ENCODE measurements at places on chromosomes 11 and 22.

GRCh38 chr11:85595285-85595884 lies 31.8 kb downstream of the DLG2 start:
- no peak for DNase-seq

DNA sequence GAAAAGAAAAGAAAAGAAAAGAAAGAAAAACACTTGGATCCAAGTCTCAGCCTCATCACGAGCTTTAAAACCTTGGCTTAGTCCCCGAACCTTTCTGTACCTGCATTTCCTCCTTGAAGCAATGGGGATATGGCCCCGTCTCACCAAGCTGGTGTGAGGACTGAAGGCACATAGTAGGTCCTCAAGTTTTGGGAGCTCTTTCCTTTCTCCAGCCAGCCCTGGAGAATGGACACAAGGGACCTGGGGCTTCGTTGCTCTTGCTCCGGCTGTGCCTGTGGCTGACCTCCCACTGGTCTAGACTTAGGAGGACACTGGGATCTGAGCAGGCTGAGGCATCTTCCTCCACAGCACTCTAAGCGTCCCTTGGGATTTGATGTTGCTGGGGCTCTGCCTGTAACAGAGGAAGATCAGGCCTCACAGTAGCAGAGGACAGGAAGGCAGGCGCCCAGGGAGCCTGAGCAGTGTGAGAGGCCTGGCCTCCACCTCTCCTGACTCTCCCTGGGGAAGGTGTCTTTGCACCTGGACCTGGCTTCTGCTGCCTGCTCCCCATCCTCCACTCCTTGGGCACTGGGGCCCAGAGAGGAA lies 32.8 kb downstream of the KCNC1 start:
- DNase-seq, result no peak

- no peak for DNase-seq
Observed at GRCh38 chr11:1643146-1643690, 13.6 kb downstream of the KRTAP5-5 start.

GRCh38 chr11:8080674-8081590 lies at the start of gene TUB:
Gene TUB (plus strand): TSS chr11:8081211. CDS start chr11:8081511, 300 bp downstream.
- no peak for DNase-seq

DNA sequence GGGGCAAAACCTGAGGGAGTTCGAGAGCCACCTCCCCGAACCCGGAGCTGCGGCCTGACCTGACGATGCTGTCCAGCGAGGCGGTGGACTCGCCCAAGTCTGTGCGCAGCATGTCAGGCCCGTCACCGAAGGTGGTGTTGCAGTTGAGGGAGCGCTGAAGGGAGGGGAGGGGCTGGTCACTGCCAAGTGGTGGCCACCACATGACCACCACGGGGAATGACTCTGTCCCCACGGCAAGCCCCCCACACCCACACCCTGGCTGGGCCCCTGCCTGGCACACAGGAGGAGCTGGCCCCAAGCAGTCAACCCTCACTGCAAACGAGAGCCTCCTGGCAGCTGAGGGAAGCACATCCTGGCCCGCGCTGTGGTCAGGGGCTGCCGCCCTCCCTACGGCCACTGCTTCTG lies 30.8 kb downstream of the TRMU start:
- DNase-seq, result no peak

GRCh38 chr11:15672825-15673224 lies 558.1 kb downstream of the INSC start:
- DNase-seq, result no peak

- DNase-seq, result no peak
Observed at GRCh38 chr22:36594569-36594968, 65.6 kb upstream of the EIF3D start.

Measured in activated gamma-delta T cell (primary cell).